GM23248 (cell line): ENCODE measurements at places on chromosomes 7 and 10.

DNA sequence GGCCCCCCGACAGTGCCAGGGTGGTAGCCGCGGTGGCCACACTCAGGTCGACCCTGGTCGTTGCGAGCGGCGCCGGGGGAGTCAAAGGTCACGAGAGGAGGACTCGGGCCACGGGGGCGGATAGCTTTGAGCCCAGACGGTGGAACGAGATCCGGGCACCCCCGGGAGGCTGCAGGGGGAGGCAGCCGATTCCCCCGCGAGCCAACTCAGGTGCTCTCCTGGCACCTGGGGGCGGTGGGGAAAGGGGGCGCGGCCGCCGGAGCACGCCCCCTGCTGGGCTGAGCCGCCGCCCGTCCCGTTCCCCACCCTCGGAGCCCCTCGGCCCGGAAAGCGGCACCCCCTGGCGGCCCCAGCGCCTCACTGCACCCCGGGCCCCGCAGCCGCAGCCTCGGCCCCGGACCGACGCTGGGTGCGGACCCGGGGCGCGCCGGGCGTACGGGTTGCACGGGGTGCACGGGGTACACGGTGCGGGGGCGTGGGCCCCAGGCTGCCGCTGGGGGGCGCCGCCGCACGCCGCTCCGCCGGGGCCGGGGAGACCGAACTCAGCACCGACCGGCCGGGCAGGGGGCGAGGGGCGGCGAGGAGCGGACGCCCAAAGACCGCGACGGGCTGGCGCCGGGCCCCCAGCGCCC, 521 bp upstream of the NYAP1 start:
- peak; percentile 70 for DNase-seq

GRCh38 chr7:69643708-69644445, 45.6 kb downstream of the AUTS2 start:
- DNase-seq: peak; percentile 2

- no peak for DNase-seq
Observed at GRCh38 chr10:70898687-70899086, 10.3 kb upstream of the PCBD1 start.

GRCh38 chr7:974172-974571, 1.2 kb downstream of the COX19 start:
- peak; percentile 58 for DNase-seq

- DNase-seq: peak; percentile 38
Observed at GRCh38 chr7:25216837-25217236, 11.4 kb downstream of the NPVF start.

GRCh38 chr10:19332304-19332703, 283.7 kb downstream of the MALRD1 start:
- DNase-seq: no peak

GRCh38 chr10:58516671-58517070, 4.0 kb downstream of the BICC1 start:
- DNase-seq: no peak

- peak; percentile 27 for DNase-seq
Observed at GRCh38 chr10:71848325-71849275, 2.5 kb downstream of the PSAP start.

- DNase-seq: no peak
Observed at GRCh38 chr10:6986927-6987326, 406.9 kb upstream of the PRKCQ start.

GRCh38 chr7:66505531-66506451, 122.9 kb upstream of the KCTD7 start:
- DNase-seq: peak; percentile 47

DNA sequence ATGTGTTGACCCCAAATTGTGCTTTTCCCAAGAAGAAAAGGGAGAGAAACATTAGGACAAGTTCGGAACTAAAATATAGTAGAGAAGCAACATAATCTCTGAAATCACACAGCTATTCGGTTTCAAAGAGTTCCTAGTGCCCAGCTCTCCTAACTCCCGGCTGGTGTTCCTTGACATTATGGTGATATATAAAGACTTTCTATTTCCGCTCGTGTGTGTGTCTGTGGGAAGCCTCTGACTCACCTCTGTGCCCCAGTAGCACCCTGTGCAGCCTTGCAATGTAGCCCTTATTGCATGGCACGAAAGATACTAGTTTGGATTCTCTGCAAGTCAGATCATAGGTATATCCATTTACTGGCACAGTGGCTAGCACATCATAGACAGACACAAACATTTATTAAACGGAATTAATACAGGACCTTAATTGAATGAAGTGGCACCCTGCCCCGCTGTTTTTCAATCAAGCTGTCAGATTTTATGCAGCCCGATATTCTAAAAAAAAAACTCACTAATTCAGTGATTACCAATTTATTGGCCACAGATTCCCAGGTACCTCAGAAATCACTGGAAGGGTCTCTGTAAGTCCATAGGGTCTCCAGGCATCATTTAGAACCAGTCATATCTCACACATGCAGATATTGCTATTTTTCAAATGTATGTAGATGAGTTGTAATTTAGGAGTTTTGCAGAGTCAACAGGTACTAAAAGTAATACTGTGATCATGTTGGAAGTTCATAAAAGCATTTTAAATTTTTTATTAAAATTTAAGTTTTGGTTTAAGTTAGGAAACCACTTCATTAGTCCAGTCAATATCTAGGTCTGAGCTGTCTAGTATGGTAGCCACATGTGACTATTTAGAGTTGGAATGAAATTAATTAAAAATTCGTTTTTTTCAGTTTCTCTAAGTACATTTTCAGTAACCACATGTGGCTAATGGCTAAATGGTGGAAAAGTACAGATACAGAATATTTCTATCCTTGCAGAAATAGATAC, 43.3 kb downstream of the SFTPD start:
- DNase-seq: peak; percentile 71

DNA sequence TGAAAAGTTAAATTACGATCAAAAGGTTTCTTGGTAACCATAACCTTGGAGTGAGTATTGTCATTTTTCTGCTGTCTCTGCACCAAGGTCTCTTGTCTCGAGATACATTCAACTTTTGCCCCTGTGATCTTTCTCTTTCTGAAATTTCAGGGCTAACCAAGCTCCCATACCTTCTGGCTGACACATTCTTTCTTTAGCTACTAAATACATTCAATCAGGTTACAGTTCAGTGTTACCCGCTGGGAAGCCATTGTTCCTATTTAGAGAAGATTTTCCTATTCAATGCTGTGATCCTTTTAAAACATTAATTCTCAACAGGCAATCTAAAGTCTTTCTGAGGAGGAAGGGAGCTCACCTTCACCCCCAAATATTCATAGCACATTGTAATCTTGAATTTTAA, 22.9 kb upstream of the DMTF1 start:
- no peak for DNase-seq

- no peak for DNase-seq
Observed at GRCh38 chr7:52120912-52121311, 804.3 kb upstream of the COBL start.
